ENCODE measurements at places on chromosomes 1 and 21.
A peak's percentile ranks its signal among the peaks of the same experiment; 100 is the strongest.

GRCh38 chr1:7136166-7136953, 351.1 kb downstream of the CAMTA1 start:
- no peak for DNase-seq

GRCh38 chr1:54342742-54343687, 63.2 kb downstream of the SSBP3 start:
- no peak for DNase-seq

DNA sequence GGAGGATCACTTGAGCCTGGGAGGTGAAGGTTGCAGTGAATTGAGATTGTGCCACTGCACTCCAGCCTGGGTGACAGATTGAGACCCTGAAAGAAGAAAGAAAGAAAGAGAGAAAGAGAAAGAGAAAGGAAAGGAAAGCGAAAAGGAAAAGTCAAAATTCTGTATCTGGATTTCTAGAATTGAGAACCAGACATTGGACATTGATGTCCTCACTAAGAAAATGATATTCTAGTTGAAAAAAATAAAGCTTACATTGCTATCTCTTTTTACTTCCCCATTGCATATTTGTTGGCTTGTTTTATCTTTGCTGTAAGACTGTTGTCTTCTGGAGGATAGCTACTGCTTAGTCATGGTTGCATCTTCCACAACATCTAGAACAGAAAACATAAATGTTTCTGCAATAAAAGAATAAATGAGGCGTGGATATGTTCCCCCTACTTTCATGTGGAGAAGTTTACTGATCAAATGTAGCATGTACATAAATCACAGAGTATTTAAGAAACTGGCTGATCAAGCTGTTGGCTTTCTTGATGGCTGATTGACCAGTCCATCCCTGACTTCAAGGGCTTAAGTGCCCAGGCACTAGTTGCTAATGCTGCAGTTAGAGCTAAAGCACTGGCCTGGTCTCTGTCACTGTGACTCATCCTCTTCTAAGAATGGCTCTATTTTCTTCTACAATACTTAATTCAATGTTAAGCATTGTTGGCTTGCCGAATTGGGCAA, 17.7 kb downstream of the CD53 start:
- DNase-seq, result no peak

GRCh38 chr1:37274486-37274885, 199.9 kb upstream of the ZC3H12A start:
- DNase-seq, result no peak

GRCh38 chr1:89200663-89201062, 1.9 kb upstream of the GBP4 start:
- DNase-seq, result no peak

DNA sequence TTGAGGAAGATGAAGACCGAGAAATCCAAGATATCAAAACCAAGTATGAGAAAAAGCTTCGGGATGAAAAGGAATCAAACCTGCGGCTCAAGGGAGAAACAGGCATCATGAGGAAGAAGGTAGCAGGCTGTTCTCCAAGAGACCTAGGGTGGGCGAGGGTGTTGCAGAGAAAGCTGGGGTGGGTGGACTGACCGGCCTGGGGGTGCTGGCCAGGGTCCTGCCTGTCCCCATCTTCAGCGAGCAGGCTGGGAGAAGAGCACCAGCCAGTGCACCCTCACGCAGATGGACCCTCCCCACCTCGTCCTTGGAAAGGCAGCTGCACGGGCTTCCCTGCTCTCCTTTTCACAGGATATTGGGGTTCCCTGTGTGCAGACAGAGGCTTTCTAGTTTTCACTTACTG, 46.9 kb upstream of the TMEM125 start:
- no peak for DNase-seq

DNA sequence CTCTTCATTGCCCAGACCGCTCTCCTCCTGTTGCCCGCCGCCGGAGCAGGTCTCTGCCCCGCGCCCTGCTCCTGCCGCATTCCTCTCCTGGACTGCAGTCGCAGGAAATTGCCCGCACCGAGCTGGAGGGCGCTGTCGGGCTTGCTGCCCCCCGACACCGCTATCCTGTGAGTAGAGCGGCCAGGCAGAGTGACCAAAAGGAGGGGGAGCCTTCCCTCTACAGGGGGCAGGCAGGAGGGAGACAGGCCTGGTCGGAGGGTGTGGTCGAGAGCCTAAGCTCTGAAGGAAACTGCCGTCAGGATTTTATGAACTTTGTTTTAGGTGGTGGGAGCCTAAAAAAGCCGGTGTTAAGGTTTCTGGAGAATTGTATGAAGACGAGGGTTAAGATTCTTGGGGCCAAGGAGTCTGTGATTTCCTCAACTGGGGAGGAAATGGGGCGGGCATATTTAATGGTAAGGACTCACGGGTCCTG, 517 bp downstream of the LRIG2 start:
- peak; percentile 27 for DNase-seq
